Activated B cell treated with CpG ODN at 0.5 μM for 24 hours (primary cell): ENCODE measurements at places on chromosomes 11 and 22.

- DNase-seq, result no peak
These were observed 15.1 kb downstream of the CWC15 start for GRCh38 chr11:94958121-94958696.

- DNase-seq, result no peak
These were observed 348.9 kb downstream of the CADM1 start for GRCh38 chr11:115155320-115155719.

DNA sequence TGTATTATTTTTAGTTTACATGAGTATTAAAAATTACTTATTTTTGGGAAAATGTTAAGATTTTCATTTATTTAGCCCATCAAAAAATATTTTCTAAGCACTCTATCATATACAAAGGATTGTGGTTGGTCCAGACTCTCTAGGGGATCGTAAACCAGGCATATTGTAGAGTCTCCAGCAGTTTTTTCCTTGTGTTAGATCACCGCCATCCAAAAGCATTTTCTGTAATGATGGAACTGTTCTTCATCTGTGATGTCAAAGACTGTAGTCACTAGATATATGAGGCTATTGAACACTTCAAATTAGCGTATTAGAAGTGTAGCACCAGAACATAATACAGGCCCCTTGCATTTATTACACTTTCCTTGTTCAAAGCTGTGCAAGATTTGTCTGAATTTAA, 154.9 kb downstream of the SBF2 start:
- no peak for DNase-seq

DNA sequence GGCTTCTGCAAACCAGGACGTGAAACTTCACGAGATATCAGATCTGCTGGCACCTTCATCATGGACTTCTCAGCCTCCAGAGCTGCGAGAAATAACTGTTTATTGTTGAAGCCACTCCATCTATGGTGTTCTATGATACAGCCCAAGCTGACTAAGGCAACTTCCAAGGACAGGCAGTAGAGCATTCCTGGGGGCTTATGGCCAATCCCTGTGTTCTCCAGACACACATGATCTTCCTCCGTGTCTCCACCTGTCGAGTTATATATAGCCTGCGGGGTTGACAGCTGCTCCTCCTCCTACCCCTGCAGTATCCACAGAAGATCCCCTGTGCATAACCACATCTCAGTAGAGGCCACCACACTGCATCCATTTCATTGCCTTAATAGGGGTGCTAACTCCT, 11.0 kb downstream of the TP53AIP1 start:
- DNase-seq, result no peak

- DNase-seq, result peak; percentile 42
These were observed 935 bp upstream of the RTN4RL2 start for GRCh38 chr11:57459164-57460021.

DNA sequence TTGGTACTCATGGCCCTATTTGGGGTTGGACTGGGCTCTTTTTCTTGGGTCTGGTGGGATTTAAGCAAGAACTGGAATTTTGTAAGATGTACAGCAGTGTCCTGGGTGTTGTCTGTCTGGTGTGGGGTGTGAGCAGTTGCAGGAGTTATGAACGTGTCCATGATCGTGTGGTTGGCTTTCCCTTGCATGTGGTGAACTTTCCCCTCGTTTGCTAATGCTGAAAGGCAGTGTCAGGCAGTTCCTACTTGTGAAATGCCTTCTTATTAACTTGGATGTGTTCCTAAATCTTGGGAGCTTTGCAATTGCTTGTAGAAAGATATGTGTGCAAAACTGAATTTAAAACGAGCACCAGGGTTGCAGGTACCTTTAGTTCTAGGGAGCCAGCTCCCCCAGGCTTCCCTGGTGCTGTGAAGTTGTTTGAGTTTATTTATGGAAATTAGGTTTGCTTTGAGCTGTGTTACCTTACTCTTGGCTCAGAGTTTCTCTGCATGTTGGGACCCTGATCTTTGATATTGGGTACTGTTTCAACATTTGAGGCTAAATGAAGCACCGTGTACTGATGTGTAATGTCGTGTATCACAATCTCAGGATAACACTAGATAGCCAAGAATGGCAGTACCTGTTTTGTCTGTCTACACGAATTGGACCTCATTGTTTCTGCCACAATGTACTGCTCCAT, 35.8 kb upstream of the HSD17B12 start:
- DNase-seq, result no peak

- no peak for DNase-seq
These were observed 72.7 kb upstream of the RTL6 start for GRCh38 chr22:44570476-44571445.

GRCh38 chr11:69121021-69121420, 34.7 kb upstream of the SMIM38 start:
- DNase-seq, result no peak

- DNase-seq, result no peak
These were observed 18.7 kb downstream of the CRELD2 start for GRCh38 chr22:49936973-49937757.

DNA sequence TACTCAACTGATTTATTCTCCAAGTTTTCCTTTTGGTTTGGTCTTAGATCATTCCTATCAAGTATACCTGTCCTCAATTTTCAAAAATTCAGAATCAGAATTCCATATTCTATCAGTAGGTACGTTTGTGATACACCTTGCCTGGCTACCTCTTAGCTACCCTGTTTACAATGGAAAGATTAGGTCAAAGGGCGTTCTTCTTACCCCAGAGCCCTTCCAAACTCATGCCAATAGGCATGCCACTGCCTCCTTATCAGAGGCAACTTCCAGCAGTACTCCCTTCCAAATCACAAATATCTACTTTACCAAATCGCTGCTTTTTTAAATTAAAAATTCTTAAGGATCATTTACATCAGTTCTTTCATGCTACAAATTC, 1.0 kb downstream of the PATL1 start:
- DNase-seq, result no peak

- no peak for DNase-seq
These were observed 8.4 kb upstream of the ARHGAP20 start for GRCh38 chr11:110720431-110721275.
